AG08395 (cell line): ENCODE measurements at places on chromosomes 16 and 17.

- DNase-seq, result no peak
Observed at GRCh38 chr17:21177854-21178600, 35.9 kb downstream of the TMEM11 start.

- DNase-seq, result no peak
Observed at GRCh38 chr17:80092959-80093358, 8.4 kb upstream of the GAA start.

- DNase-seq, result no peak
Observed at GRCh38 chr16:28943281-28943680, 7.5 kb upstream of the NFATC2IP start.

DNA sequence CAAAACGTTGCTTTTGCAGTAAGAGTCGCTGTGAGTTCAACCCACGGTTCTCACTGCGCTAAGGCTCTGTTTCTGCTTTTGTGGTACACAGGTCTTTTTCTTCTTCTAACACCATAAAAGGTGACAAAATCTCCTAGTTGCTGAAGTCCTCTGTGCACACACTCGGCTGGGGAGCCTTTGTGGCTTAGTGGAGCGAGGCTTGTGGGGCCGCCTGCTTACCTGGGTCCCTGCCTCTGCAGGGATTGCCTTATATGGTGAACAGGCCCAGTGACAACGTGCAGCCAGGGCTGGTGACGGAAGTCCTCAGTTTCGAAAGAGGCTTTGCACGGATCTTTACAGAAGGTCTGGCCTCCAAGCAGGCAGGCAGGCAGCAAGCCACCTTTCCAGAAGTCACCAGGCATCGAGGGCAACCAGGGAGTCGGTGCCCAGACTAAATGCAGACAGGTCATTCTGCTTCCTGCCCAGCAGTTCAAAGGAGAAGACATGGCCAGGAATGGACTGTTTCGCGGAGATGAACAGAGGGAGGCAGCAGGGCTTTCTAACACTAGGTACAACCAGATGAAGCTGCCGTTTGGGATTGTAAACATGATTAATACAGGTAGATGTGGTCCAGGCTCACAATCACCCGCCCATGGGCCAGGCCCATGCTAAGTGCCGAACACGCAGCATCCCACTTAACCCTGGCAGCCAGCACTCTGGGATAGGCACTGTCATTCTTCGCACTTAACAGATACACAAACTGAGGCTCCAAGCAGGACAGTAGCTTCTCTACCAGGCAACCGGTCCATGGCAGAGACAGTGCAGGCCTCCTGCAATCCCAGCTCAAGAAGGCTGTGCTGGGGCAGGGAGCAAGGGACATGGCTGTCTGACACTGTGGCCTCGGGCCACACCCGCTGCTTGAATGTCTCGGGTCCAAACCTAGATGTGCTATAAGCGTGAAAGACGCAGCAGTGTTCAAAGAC lies 10.7 kb upstream of the MEAK7 start:
- no peak for DNase-seq

- no peak for DNase-seq
Observed at GRCh38 chr17:72134608-72135394, 14.0 kb downstream of the SOX9 start.

DNA sequence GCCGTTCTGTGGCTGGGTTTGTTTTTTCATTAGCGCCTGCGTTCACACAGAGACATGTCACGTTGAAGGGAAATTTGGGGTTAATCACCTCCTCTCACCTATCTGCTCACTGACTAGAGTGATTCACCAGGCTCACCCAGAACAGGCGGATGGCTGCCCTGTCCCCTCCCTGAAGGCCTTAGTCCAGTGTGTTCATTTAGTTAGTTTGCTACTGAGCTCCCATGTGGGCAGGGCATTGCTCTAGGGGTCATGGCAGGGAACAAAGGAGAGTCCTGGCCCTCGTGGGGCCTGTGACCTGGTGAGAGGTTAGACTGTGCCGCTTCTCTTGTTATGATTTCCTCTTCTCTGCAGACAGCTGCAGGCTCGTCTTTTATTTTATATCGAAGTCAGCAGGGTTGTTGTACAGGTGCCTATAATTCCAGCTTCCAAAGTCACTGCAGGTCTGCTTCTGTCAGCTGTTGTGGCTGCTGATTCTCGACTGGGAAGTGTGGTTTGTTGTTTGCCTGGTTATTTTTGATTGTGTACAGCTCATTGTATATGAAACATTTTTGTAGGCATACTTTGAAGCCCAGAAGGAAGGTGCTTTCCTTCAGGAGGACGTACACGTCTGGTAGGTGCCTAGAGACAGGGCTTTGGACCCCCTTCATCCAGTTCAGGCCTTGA lies 73.4 kb upstream of the GSE1 start:
- no peak for DNase-seq

GRCh38 chr17:39979893-39980350 lies 685 bp upstream of the PSMD3 start:
- no peak for DNase-seq

DNA sequence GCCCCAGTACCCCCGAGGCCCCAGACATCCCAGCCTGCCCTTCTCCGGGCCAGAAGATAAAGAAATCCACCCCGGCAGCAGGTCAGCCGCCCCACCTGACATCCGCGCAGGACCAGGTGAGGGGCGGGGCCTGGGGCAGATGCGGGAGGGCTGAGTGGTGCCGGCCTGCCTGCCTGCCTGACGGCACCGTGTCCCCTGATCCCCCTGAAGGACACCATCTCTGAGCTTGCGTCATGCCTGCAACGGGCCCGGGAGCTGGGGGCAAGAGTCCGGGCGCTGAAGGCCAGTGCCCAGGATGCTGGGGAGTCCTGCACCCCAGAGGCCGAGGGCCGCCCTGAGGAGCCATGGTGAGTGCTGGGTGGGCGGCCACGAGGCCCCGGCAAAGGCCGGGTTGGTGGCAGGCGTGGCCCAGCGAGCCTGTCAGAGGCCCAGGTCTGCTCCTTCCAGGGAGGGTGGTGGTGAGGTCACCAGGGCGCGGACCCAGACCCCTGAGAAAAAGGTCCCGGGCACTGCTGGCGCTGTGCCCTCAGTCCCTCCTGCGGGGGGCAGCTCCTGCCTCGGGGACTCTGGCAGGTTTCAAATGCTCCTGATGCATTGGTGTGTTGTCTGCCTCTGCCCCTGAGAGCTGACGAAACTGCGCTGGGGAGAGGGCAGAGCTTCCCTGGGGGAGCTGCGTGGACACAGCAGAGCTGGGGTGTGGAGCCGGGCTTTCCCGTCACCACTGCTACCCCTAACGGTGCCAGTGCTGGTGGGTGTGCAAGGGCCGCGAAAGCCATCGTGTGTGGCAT lies 1.2 kb downstream of the CDT1 start:
- no peak for DNase-seq

DNA sequence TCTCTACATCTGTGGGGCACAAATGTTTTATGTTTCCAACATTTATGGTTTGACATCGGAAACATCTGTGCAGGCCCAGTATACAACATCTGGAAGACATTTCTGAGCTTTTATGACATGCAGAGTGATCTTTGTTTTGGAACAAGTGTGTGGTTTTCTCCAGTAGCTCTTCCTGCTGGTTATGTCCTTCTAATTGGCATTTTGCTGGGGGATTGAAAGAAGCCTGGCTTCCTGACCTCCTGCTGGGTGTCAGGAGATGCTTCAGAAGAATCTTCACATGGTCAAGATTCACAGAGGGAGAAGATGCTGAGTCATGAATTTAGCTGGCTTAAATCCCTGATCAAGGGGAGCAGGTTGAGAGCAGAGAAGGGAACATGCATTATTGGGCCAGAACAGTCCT lies 279.5 kb upstream of the MYOCD start:
- DNase-seq, result peak; percentile 26

GRCh38 chr17:40333781-40334448 lies 24.9 kb downstream of the RARA start:
- no peak for DNase-seq

- DNase-seq, result no peak
Observed at GRCh38 chr17:35944151-35944550, 638 bp upstream of the LYZL6 start.

- no peak for DNase-seq
Observed at GRCh38 chr17:50668838-50669581, 34.3 kb downstream of the ABCC3 start.

DNA sequence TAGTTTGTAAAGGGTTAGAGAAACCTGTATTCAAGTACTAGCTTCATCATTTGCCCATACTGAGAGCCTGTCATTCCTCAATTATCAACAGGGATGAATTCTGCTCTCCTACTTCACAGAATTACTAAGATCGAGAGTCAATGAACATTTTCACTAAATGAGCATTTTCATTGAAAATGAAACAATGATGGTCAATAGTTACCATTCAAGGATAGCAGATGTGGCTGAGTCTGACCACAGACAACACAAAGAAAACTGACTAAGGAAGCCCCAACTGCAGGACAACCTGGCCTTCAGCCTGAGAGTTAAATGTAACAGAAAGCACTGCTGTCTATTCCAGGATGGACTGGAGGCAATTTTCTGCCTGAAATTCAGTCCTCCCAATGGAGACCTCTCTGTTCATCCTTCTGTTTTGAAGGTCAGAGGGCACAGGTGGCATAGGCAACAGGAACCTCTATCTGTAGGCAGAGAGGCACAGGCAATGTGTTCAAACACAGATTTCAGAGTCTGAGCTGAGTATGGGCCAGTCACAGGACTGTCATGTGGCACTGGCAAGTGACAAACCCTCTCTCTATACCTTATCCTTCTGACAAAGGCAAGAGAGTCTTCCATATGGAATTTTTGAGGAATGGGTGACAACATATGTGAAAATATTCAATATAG lies 19.5 kb downstream of the TRAF4 start:
- no peak for DNase-seq

DNA sequence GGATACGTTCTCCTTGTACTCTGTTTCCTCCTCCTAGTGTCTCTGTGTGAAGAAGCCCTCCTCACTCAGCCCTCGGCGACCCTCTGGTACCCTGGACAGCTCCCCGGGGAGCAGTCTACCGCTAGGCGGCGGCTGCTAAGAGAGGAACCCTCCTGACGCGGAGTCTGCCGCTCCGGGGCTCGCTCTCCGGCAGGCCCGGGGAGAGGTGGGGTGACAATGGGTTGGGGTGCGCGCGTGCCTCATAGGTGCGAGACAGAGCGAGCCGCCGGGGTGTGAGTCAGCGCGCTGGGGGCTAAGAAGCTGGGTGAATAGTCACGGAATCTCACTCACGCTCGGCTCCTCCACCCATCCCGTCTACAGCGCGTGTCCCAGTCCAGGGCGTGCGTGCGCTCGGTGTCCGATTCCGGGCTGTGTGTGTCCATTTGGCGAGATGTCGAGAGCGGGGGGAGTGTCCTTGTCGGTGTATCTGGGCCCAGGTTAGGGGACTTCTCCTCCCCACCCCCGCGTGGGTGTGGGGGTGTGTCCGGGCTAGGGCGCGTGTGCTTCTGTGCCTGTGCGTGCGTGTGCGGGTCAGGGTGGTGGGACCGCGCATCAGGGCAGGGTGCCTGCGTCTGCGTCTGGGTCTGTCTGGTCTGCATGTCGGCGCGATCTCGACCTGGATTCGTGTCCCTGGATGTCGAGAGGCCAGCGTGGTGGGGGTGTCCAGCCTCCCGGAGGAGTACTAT lies 577 bp upstream of the HS3ST2 start:
- peak; percentile 63 for DNase-seq

GRCh38 chr16:52707676-52708337 lies 160.9 kb upstream of the TOX3 start:
- DNase-seq, result no peak

GRCh38 chr17:78281249-78281845 lies 49.9 kb downstream of the TMEM235 start:
- DNase-seq, result no peak

DNA sequence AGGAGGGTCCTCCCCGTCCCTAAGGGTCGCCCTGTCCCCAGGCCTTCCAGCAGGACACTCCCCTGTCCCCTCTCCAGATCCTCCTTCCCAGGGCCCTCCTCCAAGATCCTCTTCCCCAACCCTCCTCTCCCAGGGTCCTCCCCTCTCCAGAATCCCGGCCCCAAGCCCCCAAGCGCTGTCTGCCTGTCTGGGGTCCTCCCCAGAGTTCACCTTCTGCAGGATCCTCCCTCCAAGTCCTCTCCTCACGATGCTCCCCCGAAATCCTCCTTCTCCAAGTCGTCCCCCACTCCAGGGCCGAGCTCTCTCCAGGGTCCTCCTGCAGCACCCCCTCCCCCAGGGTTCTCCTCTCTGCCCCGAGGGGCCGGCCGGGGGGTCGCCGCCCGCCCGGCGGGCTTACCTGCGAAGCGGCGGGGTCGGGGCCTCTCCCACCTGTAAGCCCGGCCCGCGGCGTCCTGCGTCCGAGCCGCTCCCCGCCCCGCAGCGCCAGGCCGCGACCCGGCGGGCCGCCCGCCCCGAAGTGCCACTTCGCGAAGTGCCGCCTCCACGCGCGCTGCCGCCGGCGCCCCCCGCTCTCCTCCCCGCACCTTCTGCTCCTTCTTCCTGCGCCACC lies 678 bp upstream of the BAIAP2 start:
- no peak for DNase-seq

DNA sequence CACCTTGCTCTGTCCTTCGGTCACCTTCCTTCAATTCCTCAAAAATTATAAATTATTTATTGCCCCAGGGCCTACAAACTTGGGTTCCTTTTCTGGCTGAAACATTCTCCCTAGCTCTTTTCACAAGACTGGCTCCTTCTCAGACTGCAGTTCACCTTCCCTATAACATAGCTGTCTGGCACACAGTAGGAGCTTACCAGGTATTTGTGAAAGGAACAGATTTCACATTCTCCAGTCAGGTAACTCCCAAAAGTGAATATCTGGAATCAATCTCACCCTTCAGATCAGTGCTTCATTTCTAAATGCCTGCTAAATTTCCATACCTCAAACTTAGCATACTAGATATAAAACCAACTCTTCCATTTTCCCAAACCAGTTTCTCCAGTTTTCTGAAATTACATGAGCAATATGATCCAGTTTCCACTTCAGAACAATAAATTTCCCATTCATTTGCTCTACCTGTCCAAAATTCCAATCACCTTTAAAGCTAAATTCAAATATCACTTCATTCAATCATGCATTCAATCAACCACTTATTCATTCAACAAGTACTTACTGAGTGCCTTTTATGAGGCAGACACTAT lies 6.1 kb downstream of the RFFL start:
- DNase-seq, result no peak

- no peak for DNase-seq
Observed at GRCh38 chr17:37084372-37084771, 135.6 kb downstream of the AATF start.

DNA sequence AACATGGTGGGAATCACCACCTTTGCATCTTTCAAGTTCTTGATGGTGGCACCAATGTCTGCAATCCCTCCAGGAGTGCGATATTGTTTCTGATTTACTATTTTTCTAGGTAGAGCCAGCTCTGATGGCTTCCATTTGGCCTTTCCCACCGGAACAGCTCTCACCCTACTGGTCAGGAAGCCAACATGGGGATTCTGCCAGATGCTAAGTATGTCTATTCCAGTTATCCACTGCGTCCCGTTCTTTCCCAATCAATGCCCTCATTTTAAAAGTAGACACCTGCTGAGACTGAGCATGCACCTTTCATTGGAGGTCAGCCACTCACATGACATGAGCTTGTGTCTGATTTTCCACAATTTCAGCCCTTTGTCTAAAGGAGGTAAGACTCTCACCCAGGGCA lies 23.5 kb downstream of the ZZEF1 start:
- DNase-seq, result no peak

DNA sequence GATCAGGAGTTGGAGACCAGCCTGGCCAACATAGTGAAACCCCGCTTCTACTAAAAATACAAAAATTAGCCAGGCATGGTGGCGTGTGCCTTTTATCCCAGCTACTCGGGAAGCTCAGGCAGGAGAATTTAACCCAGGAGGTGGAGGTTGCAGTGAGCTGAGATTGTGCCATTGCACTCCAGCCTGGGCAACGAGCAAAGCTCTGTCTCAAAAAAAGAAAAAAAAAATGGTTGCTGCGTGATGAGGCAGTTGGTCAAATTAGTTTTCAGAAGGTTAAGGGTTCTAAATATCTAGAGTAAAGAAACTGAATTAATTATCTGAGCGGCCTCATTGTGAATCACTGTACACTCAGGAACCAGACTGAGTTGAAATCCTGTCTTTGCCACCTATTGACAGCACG lies 3.5 kb upstream of the CD68 start:
- no peak for DNase-seq
